ENCODE measurements at places on chromosomes 5 and 9. TPM values are rescaled to one million over a fixed set of nuclear protein-coding genes. Genes with fewer than 3 reads are reported as not detected.

DNA sequence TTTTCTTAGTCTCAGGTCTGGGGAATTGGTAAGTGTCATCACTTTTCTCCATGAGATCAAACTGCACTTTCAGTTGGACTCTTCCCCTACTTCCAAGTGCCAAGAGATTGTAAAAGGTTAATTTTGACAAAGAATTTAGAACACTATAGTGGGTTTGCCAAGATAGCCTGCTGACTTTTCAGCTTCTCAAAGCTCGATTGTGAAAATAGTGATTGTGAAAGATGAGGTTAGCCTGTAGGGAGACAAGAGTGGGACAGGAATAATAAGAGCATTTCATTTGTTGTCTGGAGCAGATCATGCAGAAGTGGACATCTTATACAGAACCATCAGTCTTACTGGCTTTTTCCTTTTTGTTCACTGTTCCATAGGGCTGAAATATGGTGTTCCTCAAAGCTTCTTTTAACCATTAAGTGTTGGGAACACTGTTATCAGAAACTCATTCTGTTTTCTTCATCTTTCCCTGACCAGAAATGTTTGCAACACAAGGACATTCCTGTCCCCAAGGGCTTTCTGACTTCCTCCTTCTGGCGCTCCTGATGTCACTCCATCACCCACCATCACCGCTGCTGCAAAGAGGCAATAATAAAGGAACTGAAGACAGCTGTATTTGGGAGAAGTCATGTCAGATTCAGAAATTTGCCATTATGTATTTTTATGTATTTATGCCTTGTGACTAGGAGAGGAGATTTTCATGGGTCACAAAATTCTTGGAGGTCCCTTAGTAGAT lies 11.6 kb upstream of the SPTAN1 start:
- DNase-seq = peak; percentile 35

- DNase-seq = no peak
These were observed 153.1 kb downstream of the TTC39B start for GRCh38 chr9:15153961-15154360.

- DNase-seq = no peak
These were observed 163.2 kb upstream of the TRPC7 start for GRCh38 chr5:136528481-136529030.

GRCh38 chr5:150624334-150625163 lies 15.9 kb upstream of the SYNPO start:
- DNase-seq = no peak

- no peak for DNase-seq
These were observed 157.3 kb downstream of the KIAA0825 start for GRCh38 chr5:94461131-94461530.

DNA sequence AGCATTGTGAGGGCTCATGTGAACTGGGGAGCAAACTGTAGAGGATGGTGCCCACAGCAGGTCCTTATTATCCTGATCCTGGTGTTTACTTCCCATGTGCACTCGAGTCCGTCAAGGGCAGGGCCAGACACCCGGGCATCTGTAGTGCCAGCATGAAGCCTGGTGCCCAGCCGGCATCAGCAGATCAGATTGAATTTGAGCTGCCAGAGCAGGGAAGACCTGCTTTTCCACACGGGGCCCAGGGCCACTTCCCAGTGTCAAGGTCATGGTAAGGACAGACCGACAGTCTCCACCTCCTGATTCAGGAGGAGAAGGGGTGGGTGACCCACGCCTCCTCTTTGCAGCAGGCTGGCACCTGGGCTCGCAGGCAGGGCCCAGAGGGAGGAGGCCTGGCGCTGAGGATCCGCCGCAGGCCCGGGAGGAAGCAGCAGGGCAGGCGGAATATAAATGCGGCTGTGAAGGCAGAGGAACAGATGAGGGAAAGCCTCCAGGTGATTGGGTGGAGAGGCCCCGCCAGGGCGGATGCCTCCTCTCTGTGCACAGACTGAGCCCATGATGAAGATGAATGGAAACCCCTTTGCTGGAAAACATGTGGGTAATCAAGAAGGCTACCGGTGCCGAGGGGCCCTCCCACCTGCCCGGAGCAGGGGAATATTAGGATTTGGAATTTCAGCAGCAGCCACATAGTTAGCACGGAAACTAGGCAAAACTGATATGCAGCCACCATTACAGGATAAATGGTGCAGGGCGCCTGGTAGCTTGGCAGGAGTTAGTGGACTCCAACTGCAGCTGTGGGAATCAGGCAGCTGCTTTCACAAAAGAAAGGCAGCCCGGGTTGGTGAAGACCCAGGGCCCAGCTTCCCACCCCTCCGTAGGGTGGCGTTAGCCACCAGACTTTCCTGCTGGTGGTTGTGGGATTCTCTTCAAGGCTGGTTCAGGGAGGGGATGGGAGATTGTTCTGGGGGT lies 114.9 kb downstream of the GAPVD1 start:
- no peak for DNase-seq

DNA sequence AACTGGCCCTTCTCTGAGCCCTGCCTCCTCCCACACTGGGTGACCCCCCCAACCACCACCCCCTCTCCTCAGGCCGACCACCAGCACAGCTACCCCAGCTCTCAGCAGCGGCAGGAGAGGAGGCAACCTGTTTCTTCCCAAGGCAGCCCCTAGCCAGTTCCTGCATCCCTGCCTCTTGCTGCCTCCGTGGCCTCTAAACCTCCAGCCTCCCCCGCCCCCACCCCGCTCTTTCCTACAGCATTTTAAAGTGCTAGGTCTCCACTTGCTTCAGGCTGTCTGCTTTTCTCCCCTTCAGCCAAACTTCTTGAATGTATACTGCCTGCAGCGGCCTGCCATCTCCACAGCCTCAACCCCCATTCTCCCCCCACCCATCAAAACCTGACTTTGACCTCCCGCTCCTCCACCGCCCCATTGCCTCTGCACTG lies 135.6 kb downstream of the DAB2IP start:
- no peak for DNase-seq

DNA sequence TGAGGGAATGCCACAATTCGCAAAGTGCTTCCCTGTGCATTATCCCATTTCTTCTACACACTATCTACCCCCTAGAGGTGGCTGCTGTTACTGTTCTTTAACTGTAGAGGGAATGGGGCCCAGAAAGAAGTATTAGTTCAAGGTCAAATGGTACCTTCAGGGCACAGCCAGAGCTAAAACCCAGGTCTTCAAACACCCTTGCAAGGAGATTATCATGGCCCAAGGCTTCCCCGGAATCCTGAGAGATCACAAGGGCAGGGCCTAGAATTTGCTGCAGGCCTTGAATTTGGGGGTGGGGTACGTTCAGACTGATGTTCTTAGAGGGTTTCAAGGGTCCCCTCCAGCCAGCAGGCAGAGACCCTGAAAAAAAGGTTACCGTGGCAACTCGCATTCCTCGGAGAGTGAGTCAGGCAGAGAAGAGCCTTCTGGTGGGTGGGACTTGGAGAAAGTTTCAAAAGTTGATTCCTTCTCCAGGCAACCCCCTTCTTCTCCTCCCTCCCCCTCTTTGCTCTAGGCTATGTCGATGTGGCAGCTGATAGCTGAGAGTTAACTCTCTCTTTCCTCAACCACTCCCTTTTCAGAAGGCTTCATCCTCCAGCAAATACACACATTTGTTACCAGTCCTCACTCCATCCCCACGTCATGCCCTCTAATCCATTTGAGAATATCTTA lies 1.9 kb downstream of the SPARC start:
- peak; percentile 98 for DNase-seq

GRCh38 chr5:157451806-157452205 lies 8.2 kb upstream of the NIPAL4 start:
- no peak for DNase-seq

- DNase-seq = no peak
These were observed 26.0 kb downstream of the ZBTB43 start for GRCh38 chr9:126830827-126831226.

Gene C9orf153
- total RNA-seq = 0.45 TPM

Gene RNF208
- total RNA-seq = 0.45 TPM

Gene PCDHGA11
- 17.8 TPM for total RNA-seq

Gene RNF183
- total RNA-seq = not detected

Gene FBN2
- 45.1 TPM for total RNA-seq

Gene SAXO1
- total RNA-seq = 0.18 TPM

Data from fibroblast of the aortic adventitia (primary cell).